ENCODE measurements at places on chromosomes 11 and 22.

DNA sequence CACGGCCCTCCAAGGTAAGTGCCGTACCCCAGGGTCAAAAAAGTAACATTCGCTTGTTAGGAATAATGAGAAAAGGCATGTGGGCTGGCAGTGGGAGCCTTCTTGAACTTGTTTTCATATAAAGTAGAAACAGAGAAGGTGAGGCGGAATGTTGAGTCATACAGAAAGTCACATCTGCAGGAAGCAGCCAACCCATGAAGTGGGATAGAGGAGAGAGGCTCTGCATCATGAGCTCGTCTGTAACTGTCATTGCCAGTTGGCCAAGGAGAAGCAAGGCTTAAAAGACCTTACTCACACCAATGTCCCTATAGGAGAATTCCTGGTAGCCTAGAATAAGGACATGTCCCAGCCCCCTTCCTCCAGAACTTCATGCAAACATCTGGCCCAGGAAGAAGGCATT lies 253.3 kb downstream of the BUD13 start:
- no peak for DNase-seq

- peak; percentile 43 for DNase-seq
These were observed 759 bp upstream of the PEX16 start for GRCh38 chr11:45918331-45918941.

- no peak for DNase-seq
These were observed 819 bp upstream of the KCNQ1OT1 start for GRCh38 chr11:2700415-2701211.

DNA sequence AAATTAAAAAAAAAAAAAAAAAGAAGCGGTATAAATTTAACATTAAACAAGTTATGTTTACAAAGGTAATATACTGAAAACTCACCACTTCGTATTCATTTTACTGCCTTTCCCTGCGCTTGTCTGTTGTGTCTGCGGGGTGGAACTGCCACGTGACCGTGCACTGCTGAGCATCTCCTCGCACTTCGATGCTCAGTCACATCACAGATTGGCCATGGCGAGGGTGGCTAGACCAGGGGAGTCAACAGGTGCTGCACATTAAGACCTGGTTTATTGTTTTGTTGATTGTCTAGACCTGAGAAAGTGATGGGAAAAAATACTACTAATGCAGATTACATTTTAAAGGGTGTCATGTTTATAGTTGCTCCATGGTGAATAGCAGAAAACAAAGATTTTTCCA lies 22.8 kb upstream of the TUB start:
- no peak for DNase-seq

GRCh38 chr11:13249177-13249576 lies 28.4 kb upstream of the BMAL1 start:
- no peak for DNase-seq

- DNase-seq, result no peak
These were observed 199.9 kb downstream of the DSCAML1 start for GRCh38 chr11:117597071-117597470.

GRCh38 chr11:122656631-122657101 lies 1.1 kb downstream of the UBASH3B start:
- no peak for DNase-seq

DNA sequence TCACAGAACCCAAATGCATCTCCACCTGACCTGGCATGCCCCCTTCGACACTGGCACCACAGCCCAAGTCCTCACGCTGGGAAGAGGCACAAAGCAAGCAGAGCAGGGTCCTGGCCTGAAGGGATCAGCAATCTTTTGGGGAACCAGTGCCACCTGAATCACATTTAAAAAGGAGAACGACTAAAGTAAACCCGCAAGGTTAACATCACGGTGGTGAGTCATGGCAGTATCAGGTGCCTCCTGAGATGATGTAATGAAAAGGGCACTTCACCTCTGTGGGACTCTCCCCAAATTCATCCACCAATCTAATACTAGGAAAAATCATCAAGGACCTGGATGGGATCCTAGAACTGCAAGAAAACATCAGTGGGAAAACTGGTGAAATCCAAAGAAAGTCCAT lies 44.9 kb downstream of the PACSIN2 start:
- DNase-seq, result no peak

DNA sequence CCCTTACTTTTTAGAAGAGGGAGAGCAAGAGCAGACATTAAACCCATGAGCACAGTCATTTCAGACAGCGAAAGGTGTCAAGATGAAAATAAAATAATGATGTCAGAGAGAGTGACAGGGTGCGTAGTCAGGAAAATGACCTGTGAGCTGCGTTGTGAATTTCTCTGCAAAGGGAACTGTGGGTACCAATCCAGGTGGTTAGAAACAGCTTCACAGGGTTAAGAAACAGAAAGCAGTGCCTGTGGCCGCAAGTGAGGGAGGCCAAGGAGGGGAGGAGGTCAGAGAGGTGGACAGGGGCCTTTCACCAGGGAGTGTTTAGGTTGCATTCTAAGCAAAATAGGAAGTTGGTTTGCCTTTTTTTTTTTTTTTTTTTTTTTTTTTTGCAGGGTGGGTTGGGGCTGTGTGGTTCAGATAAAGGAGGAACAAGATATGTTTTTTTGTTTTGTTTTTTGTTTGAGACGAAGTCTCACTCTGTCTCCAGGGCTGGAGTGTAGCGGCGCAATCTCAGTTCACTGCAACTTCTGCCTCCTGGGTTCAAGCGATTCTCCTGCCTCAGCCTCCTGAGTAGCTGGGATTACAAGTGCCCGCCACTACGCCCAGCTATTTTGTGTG lies 7.9 kb downstream of the TIGD3 start:
- no peak for DNase-seq

- no peak for DNase-seq
These were observed 100.3 kb upstream of the TEAD1 start for GRCh38 chr11:12573707-12574485.

- no peak for DNase-seq
These were observed 6.5 kb downstream of the KREMEN1 start for GRCh38 chr22:29079218-29079901.

DNA sequence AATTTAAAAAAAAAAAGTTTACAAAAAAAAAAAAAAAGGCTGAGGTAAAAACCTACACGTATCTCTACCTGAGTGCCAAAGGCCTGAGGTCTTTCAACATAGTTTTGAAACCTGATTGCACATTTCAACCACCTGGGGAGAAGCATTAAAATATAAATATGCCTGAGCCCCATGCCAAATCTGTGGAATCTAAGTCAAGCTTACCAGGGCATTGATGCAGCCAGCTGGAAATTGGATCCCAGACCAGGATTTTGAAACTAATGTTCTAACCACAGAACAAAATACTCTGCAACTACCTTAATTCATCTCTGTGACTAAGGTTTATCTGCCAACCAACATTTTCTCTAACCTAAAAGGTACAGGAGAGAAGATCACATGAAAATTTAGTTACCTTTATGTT lies 38.8 kb upstream of the CHRNA10 start:
- no peak for DNase-seq

Measured in stimulated activated CD4-positive, alpha-beta T cell treated with anti-CD3 and anti-CD28 coated beads, Interleukin-15, amount 100 ng/mL, for 1 hour (primary cell).